ENCODE measurements at places on chromosomes 6 and 20.

GRCh38 chr20:63555661-63556381 is 1.9 kb downstream of the FNDC11 start:
- DNase-seq, result no peak

DNA sequence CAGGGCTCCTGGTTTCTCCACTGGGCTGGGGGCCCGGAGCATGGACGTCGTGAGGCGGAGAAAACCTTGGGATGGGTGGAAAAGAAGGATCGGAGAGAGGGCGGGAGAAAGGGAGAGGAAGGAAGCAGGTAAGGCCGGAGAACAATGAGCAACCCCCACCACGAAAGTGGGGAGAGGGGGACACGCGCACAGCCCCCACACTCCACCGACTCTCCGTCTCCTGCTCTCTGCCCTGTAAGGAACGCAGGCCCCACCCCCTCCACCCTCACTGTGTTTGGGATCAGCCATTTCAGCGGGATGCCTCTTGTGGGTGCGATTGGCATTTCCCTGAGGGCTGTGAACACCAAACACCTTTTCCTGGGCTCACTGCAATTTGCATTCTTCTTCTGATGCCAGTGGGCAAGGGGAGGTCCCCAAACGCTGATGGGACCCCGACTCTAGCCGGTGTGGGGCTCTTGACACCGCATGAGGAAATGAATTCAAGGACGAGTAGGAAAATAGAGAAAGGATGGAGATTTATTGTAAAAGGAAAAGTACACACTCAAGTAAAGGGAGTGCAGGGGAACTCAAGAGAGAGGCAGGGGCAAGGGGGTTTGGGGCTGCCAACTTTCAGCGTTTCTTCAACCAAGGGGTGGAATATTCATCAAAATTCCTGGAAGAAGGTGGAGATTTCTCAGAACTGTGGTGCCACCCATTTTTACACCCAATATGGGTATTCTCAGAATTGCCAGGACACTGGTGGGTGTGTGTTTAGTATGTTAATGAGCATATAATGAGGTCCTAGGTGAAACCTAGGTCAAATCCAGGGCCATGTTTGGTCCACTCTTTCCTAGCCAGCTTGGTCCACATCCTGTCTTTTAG is 13.1 kb upstream of the RAET1L start:
- DNase-seq, result no peak

DNA sequence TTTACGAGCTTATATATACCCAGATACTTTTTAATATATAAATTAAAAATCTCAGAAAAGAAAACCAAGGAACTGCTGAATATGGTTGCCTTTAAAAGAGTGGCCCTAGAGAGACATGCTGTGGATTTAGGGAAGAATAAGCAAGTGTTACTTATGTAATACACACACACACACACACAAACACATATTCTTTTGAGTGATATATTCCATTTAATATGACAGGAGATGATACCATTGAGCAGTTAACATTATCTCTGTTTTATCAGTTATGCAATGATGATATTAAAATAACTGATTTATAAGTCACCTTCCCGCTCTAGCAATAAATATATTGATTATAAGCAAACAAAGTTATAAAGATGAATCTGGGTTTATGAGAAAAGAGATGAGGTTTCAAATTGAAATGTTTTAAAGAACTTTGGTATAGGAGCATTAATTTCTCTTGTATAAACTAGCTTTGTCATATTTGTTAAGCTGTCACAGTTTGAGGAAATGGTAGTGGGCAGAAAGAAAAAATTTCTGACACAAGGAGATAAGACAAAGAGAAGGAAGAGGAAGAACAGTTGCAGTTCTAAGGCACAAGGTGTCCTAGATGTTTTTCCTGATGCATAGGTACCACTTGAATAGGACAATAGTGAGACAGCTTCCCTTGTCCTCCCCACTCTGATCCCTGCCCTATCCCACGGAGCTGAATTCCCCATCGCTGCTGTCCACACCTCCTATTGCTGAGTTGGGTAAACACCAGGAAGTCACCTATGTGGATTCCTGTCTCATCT is 26.4 kb downstream of the GPX5 start:
- no peak for DNase-seq

DNA sequence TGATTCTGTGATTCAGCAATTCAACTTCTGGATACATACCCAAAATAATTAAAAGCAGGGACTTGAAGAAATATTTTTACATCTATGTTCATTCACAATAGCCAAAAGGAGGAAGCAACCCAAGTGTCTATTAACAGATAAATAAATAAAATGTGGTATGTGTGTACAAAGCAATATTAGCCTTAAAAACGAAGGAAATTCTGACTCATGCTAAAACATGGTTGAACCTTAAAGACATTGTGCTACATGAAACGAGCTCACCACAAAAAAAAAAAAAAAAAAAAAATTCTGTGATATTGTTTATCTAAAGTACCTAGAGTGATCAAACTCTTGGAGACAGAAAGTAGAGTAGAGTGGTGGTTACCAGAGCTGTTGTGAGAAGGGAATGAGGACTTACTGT is 54.8 kb upstream of the TFAP2D start:
- no peak for DNase-seq

- DNase-seq, result peak; percentile 54
These were observed 246.8 kb downstream of the ADGRG6 start for GRCh38 chr6:142548566-142548965.

Measured in Caki2 (cell line).